Activated naive CD8-positive, alpha-beta T cell treated with anti-CD3 and anti-CD28 coated beads for 36 hours (primary cell): ENCODE measurements at places on chromosomes 3 and 15.
A peak's percentile ranks its signal among the peaks of the same experiment; 100 is the strongest.

DNA sequence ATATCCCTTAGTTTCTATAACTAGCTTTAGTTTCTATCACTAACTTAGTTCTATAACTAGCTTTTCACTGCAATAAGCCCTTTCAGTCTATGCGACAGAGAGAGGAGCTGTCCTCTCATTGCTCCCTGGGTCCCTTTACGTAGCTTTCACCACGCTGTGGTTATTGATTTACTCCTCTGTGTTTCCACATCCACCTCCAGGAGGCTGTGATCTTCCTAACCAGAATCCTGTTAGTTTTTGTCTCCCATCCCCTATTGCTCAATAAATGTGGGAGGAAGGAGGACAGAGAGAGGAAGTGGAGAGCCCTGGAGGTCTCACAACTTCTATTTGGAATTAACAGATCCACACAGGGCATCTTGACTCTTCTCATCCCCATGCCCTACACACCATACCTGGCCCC lies 1036.1 kb downstream of the MCTP2 start:
- no peak for DNase-seq

DNA sequence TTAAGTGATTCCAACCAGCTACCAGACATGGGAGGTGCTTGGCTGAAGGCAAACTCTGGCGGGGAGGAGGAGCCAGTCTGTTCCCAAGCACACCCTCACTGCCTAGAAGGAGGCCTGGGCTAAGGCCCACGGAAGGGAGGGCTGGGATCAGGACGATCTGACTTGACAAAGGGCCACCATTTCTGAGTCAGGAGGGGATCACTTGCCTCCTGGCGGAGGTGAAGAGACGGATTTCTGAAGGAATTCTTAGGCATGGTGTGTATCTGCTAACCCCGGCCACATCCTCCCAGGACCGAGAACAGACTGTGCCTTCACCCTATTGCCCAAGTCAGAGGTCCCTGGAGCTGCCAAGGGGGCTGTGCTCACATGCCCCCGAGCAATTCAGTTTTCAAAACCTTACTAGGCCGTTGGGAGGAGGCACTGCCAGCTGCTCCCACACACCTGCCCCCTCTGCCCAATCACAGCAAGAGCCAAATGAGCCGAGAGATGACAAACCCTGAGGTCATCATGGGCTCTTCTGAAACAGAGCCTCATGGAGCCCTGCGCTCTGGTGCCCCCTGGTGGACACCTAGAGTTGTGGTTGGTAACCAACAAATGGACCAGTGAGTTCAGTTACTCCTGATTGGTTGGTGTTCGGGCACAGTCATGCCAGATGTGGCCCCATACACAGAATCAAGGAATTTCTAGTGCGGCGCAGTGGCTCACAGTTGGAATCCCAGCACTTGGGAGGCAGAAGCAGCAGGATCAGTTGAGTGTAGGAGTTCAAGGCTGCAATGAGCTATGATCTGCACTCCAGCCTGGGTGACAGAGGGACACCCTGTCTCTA lies 6.5 kb upstream of the TNK2 start:
- peak; percentile 93 for DNase-seq

DNA sequence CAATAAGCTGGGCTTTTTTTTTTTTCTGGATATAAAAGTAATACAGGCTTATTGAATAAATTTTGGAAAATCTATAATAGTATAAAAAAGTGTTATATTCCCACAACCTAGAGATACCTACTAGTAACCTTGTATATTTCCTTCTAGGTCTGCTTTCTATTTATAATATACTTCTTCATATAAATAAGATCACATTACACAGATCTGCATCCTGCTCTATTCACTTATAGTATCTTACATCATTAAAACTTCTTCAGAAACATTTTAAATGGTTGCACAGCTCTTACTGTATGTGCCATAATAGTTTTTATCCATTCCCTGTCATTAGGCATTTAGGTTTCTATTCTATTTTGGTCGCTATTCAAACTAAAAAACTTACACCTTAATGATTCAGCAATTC lies 87.0 kb upstream of the TTBK2 start:
- DNase-seq: no peak

- no peak for DNase-seq
These were observed 984 bp downstream of the RNU6-1 start for GRCh38 chr15:67838789-67839332.

GRCh38 chr3:46882377-46883053 lies 5.0 kb downstream of the PTH1R start:
- no peak for DNase-seq

DNA sequence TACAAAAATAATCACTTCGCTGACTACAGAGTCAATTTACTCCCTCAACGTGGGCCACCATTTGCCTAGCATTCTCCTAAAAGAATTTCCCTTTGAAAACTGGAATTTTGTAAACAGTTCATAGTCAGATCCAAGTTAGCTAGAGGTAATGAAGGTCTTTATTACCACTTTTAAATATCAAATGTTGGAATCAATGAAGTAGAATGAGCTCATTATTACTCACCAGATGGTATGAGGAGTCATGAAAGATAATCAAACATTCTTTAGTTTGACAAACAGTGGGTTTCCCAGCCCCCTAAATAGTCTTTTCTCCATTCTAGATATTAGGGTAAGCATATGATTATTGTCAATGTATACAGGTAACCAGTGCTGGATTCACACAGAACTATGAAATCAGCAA lies 455.7 kb upstream of the THBS1 start:
- DNase-seq: no peak

GRCh38 chr15:76667943-76668715 lies 237.0 kb downstream of the SCAPER start:
- DNase-seq: no peak
